Stimulated activated CD8-positive, alpha-beta memory T cell treated with anti-CD3 and anti-CD28 coated beads, Interleukin-15, amount 100 ng/mL, for 4 hours (primary cell): ENCODE measurements at places on chromosomes 3 and 15.
A peak's percentile ranks its signal among the peaks of the same experiment; 100 is the strongest.

DNA sequence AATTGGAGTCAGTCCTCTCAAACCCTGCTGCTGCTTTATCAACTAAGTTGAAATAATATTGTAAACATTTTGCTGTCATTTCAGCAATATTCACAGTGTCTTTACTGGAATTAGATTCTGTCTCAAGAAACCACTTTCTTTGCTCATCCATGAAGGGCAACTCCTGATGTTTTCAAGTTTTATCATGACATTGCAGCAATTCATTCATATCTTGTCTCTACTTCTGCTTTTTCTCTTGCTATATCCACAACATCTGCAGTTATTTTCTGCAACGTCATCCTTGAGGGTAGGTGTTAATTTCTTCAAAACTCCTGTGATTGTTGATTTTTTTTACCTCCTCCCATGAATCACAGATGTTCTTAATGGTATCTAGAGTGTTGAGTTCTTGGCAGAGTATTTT, 181.6 kb downstream of the EPHA6 start:
- DNase-seq = no peak

DNA sequence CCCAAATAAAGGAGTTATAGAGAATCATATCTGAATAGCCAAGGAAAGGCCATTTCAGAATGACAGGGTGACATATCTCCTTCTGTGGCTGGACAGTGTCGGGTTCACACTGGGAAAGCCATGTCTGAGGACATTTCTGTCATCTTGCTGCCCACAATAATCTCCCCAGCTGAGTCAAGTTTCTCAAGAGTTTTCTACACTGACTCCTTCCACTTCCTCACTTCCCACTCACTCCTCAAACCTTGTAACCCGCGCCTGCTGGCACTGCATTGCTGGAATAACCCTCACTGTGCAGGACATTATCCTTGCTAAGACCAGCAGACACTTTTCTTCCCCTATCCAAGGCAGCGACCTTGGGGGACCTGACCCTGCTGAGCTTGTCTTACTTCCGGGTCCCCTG, 5.3 kb upstream of the INSYN1 start:
- no peak for DNase-seq

DNA sequence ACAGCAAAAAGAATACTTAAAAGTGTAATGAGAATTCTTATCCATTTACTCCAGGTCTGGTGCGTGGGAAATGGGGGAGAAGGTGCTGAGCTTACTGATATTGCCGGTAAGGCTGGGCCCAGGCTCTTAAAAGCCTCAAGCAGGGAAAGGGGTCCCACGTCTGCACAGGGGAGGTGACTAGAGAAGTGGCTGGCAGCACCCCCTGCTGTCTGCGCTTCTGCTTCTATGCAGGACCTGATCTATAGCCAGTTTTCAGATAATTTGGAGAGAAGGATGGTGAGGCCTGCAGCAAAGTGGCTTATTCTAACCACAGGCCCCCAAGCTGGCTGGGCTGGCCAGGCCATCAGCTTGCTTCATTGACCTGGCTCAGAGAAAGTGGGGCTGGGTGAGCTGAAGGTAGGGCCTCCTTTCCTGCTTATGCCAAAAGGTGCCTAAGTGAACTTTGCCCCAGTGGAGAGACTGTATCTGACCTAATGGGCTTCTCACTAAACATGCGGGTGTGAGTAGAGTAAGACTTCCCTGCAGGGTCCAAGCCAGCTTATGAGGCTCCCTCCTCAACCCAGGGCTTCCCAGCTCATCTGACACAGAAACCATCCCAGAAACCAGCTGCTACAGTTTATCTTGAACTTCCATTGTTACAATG, 30.9 kb upstream of the ATP1B3 start:
- peak; percentile 14 for DNase-seq

DNA sequence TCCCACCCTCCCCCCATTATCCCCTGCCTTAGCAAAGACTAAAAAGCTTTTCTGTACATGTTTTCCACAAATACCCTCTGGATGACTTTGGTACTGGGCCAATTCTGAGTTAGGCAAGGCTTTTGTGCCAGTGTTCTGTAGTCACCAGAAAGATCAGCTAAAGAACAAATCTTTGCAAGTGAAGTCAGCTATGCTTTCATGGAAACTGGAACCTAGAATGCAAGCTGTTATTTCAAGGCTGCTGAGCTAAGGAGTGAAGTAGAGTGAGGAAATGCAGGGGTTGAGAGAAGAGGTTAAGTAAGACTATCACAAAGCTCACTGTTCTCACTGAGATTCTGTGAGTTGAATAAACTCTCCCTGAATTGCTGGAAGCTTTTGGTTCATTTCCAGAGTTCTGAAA, 107.8 kb upstream of the CNTN3 start:
- no peak for DNase-seq

DNA sequence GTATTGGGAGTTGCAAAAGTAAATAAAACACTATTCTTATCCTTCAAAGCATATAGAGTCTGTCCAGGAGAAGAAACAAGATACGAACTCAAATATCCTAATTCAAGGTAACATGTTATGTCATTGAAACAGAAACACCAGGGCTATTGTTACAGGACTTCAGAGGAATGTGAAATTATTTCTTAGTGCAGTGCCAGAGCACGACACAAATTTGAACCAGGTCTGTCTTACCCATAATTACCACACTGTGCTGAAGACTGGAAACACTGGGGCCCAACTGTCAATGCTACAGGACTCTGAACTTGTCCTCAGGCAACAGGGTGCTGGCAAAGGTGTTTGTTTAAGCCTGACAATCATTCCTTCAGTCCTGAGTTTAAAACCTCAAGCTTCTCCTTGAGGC, 633.6 kb upstream of the UBE2E2 start:
- DNase-seq = no peak

- DNase-seq = no peak
Measured at GRCh38 chr3:64253689-64254088, 28.4 kb upstream of the PRICKLE2 start.

DNA sequence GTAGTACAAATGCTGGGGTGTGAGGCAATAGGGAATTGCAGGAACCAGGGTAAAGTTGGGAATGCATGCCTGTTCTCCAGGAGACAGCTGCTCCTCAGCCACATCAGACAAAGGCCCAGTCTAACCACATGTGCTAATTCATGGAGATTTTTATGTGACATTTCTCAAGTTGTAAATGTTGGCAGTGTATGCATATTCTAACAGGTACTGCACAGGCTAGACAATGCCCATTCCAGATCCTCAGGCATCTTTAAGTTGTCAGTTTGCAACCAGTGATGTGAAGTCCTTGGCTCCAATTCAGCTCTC, 84.9 kb downstream of the EEFSEC start:
- no peak for DNase-seq

DNA sequence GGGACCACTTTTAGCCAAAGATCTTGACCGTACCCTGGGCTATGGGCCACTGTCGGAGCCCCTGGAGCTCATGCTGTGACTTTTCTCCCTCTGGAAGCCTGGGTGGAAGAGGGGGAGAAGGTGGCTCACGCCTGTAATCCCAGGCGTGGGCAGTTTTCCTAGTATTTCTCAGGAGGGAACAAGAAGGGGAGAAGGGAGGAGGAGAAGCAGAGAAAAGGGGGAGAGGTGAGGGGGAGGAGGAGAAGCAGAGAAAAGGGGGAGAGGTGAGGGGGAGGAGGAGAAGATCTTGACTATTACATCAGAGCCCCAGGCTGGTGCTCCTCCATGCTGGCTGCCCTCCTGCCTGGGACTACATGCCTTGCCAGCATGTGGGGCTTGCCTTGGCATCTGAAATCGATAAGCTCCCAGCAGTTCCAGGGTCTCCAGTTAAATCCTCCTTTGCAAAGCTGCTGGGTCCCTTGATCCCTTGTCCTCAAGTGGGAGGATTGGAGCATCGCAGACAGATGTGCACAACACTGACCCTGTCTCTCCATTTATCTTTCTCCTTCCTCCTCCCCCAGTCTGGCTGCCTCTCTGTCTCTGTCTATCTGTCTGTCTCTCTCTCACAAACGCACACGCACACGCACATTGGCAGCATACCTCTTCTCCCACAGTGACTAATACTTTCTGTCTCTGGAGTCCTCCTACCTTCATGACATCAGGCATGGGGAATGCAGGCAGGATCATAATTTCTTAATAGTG, 41.6 kb downstream of the MRAS start:
- DNase-seq = no peak

GRCh38 chr3:9225268-9225667, 24.2 kb downstream of the SRGAP3 start:
- no peak for DNase-seq

GRCh38 chr3:141259821-141260629, 28.4 kb downstream of the PXYLP1 start:
- no peak for DNase-seq

GRCh38 chr3:147730284-147730683, 321.1 kb downstream of the ZIC1 start:
- DNase-seq = no peak

GRCh38 chr15:101723874-101724674, at the start of gene TARS3:
Gene TARS3 (minus strand): TSS chr15:101724473. CDS start chr15:101724387, 86 bp downstream.
- peak; percentile 91 for DNase-seq

GRCh38 chr3:188900421-188900951, 271.3 kb upstream of the TPRG1 start:
- DNase-seq = no peak

- no peak for DNase-seq
Measured at GRCh38 chr15:47039225-47039624, 678.1 kb upstream of the SEMA6D start.

DNA sequence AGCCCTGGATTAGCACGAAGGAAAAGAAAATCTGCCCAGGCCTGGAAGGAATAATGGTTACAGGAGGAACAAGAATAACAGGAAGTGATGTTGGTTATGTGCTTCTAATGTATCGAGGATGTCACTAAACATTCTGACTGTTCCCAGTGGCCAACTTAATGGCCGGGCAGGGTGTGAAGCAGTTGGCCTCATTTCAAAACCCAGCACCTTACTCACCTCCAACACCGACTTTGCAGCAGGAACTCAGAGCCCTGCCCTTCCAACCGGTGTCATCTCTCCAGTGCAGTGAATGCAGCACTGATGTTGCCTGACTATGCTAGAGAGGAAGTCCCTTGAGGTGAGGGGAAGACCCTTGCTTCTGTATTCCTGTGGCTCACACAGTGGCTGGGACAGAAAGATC, 162.4 kb upstream of the LRTM1 start:
- no peak for DNase-seq

- no peak for DNase-seq
Measured at GRCh38 chr3:1987980-1988379, 110.7 kb upstream of the CNTN4 start.

DNA sequence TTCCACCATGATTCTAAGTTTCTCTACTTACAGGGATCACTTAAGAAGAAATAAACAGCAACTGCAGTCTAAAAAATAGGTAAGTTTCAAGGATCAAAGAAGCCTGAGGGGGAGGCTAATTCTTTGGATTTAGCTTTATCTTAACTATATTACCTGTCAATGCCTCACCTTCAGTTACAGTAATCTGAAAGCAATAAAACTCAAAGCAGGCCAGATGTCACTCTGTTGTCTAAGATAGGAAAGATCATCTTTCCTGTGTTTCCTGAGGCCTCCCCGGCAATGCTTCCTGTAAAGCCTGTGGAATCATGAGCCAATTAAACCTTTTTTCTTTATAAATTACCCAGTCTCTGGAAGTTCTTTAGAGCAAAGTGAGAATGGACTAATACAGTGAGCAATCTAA, 60.2 kb downstream of the NPTN start:
- DNase-seq = no peak

GRCh38 chr3:110493438-110494092, 578.1 kb upstream of the NECTIN3 start:
- no peak for DNase-seq

DNA sequence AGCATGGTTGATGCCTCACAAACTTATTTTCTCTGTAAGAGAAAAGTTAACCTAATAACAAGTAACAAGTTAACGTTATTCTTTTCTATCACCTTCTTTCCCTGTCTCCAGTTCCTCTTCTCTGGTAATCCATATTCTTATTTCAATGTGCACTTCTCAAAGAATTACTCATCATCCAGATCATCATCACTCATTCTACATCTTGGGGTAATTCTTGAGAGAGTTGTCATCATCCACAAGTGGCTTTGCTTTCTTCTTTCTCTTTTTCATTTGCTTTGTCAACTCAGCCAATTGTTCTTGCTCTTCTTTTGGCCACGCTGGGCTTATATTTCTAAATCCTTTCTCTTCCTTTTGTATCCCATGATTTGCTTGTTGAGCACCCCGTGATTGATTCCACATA, 20.8 kb upstream of the RNF111 start:
- DNase-seq = no peak

DNA sequence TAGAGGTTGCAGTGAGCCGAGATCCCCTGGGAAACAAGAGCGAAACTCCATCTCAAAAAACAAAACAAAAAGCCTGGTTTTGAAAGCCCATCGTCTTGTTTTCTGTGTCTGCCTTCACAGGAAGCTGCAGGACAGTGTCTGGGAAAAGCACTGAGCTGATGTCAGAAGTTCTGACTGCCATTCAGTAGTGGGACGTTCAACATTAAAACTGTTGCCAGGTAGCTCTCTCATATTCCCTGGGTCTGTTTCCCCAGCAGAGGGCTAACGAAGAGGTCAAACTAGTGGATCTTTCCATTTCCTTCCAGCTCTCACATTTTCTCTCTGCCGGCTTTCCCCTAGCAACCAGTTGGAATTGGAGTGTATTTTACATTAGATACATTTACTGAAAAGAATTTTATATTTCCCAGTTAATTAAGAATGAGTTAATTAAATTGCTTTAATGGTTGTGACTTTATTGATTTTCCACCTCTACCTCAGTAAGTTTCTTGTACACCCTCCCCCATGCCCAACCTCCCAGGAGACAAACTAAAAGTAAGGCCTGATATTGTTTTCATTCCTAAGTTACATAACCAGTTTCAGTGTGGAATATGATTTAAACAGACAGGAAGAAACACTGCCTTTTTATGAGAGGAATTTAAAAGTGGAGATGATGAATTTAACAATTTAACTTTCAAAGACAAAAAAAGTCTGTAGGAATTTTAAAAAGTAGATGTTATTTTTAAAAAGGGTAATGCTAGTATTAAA, 29.9 kb downstream of the RCN2 start:
- no peak for DNase-seq

DNA sequence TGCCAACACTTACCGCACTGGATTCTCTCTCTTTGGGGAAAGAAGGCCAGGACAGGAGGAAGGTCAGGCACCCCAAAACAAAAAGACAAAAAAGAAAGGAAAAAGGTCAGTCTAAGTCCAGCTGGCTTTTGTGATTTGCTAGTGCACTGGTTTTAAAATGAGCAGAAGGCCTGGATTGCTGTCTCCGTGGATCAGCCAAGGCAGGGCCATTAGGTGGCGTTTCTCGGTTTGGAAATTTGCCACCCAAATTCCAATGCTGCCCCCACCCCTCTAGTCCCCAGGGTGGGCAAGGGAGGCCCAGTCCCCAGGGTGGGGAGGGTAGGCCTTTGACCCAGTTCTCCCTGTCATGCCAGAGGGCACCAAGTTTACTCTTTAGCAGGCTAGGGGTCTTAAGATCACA, 33.3 kb downstream of the TLE3 start:
- no peak for DNase-seq

GRCh38 chr3:143676021-143676420, 172.2 kb downstream of the SLC9A9 start:
- no peak for DNase-seq

GRCh38 chr3:61632568-61633175, 71.3 kb downstream of the PTPRG start:
- DNase-seq = no peak

DNA sequence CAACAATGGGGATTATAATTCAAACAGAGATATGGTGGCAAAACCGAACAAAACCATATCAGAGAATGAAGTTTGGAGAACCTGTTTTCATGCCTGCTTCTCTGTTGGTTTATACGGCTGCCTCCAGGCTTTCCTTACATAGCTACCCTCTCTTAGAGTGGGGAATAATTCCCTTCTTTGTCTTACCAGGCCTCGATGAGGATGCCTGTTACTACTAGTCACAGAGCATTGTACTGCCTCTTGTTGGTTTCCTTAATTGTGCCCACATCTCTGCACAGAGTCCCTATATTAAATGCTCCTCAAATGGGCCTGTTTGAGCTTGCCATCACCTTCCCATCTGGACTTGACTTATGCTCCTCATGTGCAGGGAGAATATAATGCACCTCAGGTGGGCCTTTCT, 92.9 kb downstream of the NCEH1 start:
- no peak for DNase-seq
